Foreskin fibroblast (primary cell): ENCODE measurements at places on chromosomes 4 and X.

DNA sequence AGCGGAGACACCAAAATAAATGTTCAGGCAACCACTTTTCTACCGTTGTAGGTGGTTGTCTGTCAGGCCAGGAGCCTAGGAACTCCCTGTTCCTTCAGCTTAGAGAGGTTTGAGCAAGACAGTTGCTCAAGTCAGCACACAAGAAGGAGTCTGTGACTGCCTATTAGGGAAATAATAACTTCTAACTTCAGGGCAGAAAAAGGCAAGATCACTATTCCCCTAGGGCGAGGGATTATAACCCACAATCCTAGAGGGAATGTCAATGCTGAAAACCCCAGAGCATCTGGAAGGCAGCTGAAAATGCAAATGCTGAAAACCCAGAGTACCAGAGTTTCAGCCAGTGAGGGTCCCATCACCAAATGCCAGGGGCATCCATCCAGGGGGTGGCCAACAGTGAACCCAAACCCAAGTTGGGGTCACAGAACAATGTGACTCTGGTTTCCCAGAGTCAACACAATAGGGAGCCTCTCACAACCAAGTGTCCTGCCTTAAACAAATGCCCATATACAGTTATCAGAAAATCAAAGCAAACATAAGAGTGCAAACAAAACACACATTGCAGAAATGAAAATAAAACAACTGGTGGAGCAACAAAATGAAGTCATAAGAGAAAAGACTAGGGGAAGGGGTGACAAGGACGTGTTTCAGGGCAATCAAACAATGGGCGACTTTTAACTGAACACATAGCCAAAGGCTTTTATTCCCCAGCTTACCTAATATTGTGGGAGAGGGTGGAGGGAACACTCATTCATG, 27.6 kb downstream of the MORF4L2 start:
- DNase-seq: no peak

GRCh38 chr4:32607978-32608377, 1887.8 kb downstream of the PCDH7 start:
- DNase-seq: no peak

GRCh38 chr4:164613792-164614191, 140.1 kb upstream of the SMIM31 start:
- DNase-seq: no peak

GRCh38 chrX:80306007-80306406, 114.2 kb upstream of the TENT5D start:
- no peak for DNase-seq

DNA sequence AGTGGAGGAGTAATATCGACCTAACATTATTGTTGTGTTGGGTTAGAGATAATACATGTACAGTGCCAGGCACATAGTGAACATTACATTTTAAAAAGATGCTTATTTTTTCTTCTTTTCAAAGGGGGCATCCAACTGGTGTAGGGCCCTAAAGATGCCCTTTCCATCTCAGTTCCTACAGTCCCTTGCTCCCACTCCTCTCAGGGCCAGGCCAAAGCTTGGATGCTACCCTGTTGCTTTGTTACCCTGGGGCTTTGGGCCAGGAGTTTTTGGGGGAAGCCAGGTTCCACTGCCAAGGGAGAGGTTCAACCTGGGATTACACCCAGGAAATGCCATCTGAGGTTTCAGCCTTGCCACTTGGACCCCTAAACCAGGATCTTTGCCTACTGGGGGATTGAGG, 918 bp downstream of the IGSF1 start:
- no peak for DNase-seq

DNA sequence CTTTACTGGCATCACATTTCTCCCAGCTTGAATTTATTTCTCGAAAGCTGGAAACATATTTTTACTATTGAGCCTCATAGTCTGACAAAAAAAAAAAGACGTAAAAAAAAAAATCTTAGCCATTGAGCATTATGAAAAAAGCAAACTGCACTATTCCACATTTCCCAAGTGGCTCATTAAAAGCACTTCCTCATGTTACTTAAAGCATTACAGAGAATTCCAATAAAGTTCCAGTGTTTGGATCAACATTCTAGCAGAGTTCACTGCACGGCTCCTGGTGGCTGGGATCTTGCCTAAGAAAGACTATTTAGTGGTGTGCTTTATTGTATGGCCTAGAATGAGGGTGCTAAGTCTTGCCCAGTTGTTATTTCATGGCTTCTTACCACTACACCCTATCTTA, 476.2 kb downstream of the PPARGC1A start:
- DNase-seq: no peak

DNA sequence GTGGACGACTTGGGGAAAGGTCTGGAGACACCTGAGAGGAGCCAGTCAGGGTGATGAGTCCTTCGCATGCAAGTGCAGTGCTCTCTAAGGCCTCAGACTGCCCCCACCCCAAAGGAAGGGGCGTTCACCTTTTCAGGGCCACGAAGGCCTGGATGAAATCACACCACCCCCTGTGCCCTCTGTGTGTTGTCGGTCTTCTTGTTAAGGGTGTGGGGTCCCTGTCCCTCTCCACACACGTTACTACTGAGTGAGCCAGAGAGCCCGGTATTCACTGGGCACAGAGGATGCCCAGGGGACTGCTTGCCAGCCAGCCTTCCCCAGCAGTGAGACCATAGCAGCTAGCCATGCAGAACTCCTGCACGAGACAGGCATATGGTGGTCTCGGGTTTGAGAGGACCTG, 72.0 kb downstream of the MTMR1 start:
- DNase-seq: no peak

GRCh38 chr4:100843910-100844309, 326.1 kb upstream of the EMCN start:
- no peak for DNase-seq

- DNase-seq: no peak
Observed at GRCh38 chr4:127425851-127426250, 206.9 kb upstream of the INTU start.

DNA sequence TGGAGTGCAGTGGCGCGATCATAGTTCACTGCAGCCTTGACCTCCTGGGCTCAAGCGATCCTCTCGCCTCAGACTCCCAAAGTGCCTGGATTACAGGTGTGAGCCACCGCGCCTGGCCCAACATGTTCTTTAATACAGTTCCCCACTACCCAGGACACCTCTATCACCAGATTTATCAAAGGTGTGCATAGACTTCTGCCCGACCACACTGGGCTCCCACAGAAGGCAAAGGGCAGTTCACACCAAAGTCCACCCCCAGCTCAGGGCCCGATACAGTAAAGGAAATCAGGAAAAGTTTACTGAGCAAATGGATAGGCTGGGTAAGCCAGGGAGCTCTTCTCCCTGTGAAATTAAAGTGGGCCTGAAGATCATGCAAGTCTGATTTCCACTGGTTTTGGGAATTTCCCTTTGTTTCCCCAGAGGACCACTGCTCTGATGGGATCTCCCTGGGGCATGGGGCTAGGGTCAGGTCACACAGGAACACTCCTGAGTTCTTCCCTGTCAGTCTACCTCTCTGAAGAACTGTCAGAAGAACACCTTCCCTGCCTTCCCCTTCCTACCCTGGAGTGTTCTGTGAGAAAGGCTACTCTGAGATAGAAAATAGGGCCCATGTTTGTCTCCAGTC, 17.7 kb upstream of the PIM2 start:
- no peak for DNase-seq

DNA sequence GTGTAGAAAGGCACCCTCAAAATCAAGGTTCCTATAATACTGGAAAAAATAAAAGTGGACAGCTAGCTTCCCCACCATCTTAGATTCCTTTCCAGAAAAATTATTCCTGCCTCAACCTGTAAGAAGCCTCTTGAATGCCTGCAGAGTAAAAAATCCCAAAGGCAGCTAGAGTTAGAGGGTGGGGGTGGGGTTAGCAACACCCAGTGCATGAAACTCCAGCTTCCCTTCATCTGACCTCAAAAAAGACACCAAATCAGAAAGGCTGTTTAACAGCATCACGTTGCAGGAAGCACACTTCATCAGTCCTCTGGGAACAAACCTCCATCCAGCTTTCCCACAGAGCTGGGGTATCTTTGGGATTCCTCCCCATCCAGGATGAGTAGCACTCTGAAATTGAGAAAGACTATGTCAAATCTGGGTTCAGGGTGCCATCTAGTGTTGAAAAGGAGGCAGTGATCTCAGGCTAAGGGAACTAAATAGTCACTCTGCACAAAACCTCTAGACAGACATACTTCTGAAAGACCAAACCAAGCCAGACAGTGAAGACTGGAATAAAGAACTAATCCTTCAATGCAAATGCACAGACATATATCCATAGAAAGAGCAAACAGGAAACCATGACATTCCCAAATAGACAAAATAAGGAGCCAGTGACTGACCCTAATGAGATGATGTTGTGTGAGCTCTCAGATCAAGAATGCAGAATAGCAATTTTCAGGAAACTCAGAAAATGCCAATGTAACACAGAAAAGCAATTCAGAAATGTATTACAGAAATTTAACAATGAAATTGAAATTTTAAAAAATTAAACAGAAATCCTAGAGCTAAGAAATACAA, 97.9 kb downstream of the ARHGEF9 start:
- peak; percentile 57 for DNase-seq

DNA sequence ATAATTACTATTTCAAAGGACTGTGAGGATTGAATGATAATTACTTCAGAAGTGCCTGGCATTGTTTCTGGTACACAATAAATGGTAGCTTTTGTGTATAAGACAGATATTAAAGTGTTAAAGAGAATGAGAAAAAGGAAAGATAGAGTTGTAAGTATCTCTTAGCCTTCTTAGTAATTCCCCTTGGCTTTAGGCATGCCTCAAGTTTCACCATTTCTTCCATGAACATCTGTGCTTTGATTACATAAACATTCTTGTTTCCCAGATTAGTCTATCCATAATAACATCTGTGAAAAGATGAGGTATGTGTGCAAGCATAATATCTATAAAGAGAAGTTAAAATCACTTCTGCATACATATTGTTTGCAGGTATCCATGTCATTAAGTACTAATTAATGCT, 230.9 kb upstream of the TEX13A start:
- DNase-seq: peak; percentile 35

GRCh38 chrX:78075787-78076389, 28.2 kb upstream of the PGK1 start:
- no peak for DNase-seq
